ENCODE measurements at places on chromosomes 16 and 17.

DNA sequence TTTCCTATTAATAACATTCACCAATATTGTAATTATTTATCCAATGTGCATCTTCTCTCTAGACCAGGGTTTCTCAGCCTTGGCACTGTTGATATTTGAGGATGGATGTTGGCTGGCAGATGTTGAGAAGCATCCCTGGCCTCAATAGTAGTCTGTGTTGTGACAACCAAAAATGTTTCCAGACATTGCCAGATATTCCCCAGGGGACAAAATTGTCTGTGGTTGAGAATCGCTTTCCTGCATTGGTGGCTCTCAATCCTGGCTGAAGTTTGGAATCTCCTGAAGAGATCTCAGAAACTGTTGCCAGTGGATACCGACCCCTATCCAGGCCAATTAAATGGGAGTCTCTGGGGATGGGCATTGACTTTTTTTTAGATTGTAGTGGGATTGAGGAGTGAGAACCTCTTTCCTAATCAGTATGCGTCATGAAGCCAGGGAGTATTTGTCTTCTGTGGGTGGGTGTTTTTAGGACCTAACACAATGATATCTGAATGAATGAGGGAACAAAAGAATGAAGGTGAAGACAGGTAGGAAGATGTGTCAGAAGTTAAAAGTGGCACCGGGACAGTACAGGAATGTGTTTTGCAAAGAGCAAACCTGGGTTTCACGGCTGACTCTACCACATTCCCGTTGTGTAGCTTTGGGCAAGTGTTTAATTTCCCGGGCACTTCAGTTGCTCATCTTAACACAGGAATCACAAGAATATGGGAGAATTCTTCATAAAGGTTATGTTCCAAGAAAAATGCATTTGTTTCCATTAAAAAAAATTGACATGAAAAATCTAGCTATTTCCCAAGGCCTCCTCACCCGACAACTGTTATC lies 24.3 kb downstream of the HSD17B2 start:
- no peak for DNase-seq

GRCh38 chr16:29845656-29846055 lies 17.4 kb downstream of the CDIPT start:
- DNase-seq = no peak

DNA sequence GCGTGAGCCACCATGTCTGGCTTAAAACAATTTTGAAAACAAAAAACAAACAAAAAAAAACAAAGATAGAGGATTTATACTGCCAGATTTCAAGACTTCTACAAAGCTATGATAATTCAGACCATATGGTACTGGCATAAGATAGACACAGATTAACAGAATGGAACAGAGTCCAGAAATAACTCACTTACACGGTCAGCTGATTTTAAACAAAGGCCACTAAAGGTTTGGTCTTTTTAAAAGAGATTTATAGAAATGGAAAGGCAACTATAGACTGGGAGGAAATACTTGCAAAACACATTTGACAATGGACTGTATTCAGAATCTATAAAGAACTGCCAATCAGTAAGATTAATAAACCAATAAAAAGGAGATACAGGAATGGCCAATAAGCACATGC lies 48.6 kb upstream of the MNT start:
- no peak for DNase-seq

DNA sequence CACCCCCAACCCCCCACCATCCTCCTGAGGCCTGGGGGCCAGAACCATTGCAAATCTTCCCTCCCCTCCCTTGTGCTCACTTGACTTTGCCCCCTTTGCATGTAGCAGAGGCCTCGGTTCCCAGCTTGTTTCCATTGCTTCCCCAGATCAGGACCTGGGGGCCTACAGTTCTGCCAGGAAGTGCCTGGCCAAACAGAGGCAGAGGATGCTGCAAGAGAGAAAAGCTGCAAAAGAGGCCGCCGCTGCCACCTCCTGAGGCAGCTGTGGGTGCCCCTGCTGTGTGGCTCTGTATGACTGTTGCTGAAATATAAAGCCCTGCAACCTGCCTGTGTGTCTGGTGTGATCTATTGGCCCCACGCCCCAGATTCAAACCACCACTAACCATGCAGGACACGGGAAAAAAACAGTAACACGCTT lies 2.3 kb downstream of the NDUFB10 start:
- DNase-seq = no peak

DNA sequence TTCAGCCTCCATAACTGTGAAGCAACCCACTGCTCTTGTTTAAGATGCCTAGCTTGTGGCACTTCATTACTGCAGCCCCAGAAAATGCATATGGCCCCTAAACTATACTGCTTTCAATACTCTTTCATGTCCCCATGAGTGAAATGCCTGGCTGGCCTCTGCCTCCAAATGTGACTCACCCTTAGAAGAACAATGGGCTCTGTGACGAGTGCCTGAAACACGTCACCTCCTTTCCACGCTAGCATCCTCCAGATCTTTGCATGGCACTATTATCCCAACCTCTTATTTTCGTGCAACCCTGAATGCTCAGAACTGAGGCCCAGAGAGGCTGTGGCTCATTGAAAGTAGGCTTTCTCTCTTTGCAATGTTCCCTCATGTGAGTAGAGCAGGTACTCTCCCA lies 233.1 kb downstream of the CBLN1 start:
- DNase-seq = no peak

- no peak for DNase-seq
Observed at GRCh38 chr17:14387036-14387435, 86.2 kb downstream of the HS3ST3B1 start.

DNA sequence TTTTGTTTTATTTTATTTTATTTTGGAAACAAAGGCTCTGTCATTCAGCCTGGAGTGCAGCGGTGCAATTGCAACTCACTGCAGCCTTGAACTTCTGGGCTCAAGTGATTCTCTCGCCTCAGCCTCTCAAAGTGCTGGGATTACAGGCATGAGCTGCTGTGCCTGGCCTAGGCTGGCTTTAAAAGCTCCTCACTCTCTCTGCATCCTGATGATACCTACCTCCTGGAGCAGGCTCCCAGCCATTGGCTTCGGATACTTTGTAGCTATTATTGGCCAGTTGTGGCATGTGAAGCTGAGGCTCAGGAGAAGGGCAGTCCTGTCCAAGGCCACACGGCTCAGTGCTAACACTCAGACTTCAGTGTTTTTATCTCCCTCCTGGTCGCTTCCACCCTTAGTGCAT lies 158.0 kb downstream of the SEC14L1 start:
- DNase-seq = no peak

GRCh38 chr17:18186627-18186982 lies 3.0 kb downstream of the ALKBH5 start:
- DNase-seq = no peak

GRCh38 chr16:83779886-83780285 lies 27.9 kb upstream of the HSBP1 start:
- DNase-seq = no peak

DNA sequence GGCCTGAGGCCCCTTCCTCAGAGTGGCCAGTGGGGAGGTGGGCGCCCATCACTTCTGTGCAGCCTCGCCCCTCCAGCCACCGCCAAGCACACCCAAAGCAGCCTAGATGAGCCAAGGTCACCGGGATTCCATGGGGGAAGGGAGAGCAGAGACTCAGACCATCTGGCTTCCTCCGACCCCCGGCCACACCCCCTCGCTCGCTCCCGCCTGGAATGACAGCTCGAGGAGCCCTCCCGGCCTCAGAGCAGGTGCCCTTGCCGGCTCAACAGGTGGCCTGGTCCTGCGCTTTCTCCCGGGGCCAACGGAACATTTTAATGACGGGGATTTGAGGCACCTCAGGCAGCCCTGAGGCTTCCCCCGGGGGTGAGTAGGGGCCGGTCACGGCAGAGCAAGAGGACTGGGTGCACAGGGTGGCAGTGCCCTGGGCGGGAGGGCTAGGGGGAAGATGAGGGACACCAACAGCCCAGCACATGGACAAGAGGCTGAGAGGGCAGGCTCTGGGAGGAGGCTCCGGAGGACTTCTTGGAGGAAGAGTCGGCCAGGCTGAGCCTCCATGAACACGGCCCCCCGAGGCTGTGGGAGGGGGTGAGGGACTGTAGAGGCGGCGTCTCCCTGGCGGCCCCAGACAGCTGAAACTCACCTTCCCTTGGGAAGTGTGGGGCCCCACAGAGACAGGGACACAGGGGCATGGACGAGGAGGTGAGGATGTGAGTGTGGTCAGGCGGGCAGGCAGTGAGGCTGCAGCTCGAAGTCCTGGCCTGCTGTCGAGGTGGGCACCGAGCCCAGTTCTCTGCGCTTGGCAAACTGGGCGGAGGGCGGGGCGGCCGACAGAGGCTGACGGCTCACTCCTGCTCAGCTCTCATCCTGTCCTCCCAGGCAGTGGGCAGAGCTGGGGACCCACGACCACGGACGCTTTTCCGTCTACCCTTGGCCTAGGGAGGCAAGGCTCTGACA lies 12.5 kb upstream of the C1QTNF8 start:
- no peak for DNase-seq

- DNase-seq = no peak
Observed at GRCh38 chr17:8922928-8923327, 42.6 kb downstream of the PIK3R5 start.

- no peak for DNase-seq
Observed at GRCh38 chr17:67685351-67685750, 32.4 kb upstream of the NOL11 start.

- no peak for DNase-seq
Observed at GRCh38 chr17:14211801-14212200, 24.9 kb downstream of the CDRT15 start.

- no peak for DNase-seq
Observed at GRCh38 chr16:88538366-88539060, 31.7 kb upstream of the ZC3H18 start.

DNA sequence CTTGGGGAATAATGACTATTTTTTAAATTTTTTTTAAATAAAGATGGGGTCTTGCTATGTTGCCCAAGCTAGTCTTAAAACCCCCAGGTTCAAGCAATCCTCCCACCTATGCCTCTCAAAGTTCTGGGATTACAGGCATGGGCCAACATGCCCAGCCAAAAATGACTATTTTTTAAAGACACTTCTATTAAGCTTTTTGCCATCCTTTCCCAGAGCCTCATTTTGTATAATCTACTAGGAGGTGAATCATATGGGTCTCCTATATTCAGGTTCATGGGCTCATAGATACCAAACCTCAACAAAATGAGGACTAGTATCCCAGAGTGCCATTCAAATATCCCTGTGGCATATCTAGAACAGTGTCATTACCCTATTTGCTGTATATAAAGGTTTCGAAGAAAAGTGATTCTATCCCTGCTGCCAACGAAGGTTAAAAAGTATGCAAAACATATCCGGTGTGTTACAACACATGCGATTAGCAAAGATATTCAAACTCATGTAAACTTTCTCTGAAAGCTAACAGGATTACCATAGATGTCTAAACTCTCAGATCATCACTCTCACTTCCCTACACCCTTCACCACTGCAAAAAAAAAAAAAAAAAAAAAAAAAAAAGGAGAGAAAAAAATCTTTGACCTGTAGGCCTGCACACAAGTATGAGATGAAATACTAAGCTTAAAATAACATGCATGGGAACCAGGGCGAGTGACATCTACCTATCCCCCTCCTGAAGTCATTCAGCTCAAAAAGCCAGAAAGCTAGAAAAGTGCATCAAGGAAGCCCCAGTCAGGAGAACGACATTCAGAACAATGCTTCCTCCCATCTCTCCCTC lies 23.5 kb downstream of the XPO6 start:
- peak; percentile 50 for DNase-seq

- no peak for DNase-seq
Observed at GRCh38 chr17:31806921-31807320, 52.1 kb downstream of the COPRS start.

DNA sequence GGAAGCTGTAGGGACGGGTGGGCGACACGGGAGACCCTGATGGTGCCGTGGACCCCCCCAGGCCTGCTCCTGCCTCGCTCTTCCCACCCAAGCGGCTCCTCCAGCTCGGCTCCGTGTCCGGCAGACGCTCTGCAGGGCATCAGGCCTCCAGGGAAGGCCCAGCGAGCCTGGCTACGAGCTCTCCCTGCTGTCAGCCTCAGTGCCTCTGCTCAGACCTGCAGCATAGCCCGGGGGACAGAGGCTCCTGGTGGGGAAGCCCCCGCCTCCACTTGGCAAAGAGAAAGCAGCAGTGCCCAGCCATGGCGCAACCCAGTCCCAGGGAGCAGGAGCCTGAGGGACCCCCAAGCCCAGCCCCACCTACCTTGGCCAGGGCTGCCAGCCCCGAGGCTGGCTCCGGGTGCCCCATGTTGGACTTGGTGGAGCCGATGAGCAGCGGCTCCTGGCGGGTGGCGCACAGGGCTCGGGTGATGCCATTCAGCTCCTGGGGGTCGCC lies 5.9 kb downstream of the FASN start:
- DNase-seq = no peak

DNA sequence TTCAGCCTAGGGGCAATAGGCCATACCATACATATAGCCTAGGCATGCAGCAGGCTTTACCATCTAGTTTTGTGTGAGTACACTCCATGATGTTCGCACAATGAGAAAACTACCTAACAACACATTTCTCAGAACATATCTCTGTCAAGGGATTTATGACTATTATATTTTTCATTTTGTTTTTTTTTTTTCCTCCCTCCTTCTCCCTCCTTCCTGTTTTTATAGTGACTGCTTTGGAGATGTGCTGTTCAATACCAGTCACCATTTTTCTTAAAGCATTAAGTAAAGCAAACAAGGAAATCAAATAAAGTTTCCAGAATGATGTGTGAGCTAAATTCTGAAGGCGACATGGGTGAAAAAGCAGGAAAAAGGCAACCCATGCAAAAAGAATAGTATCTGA lies 194.6 kb downstream of the STX8 start:
- DNase-seq = no peak

GRCh38 chr17:66978514-66979061 lies 14.1 kb downstream of the CACNG4 start:
- no peak for DNase-seq

GRCh38 chr16:66662445-66663194 lies 33.9 kb downstream of the CMTM4 start:
- no peak for DNase-seq

DNA sequence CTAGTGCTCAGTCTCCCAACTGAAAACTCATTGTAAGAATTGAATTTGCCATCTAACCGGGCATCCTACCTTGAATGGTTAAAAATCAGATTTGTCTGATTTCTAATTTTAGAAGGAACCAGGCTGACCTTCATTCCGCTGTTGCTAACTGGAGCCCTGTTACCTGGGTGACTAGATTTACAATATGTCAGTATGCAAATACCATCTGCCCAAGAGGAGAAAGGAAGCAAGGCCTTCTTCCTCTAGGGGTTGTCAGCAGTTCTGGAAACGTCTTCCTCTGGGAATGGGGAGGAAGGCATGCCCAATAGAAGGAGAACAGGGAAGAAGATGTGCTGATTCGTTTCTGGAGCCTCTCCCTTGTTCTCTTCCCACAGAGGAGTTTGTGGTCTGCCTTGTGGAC lies 137.9 kb downstream of the PITPNC1 start:
- DNase-seq = no peak

GRCh38 chr17:7177191-7177953 lies 1.8 kb downstream of the ASGR1 start:
- DNase-seq = peak; percentile 62
